Astrocyte of the cerebellum (primary cell): ENCODE measurements at places on chromosomes 7 and 10.
A peak's percentile ranks its signal among the peaks of the same experiment; 100 is the strongest.

DNA sequence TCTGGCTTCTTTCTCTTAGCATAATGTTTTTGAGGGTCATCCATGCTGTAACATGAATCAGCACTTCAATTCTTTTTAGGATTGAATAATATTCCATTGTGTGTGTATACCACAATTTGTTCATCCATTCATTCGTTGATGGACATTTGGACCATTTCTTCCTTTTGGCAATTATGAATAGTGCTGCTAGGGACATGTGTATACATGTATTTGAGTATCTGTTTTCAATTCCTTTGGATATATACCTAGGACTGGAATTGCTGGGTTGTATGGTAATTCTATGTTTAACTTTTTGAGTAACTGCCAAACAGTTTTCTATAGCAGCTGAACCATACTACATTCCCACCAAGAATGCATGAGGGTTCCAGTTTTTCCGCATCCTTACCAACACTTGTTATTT lies 39.2 kb downstream of the GBF1 start:
- DNase-seq = no peak

DNA sequence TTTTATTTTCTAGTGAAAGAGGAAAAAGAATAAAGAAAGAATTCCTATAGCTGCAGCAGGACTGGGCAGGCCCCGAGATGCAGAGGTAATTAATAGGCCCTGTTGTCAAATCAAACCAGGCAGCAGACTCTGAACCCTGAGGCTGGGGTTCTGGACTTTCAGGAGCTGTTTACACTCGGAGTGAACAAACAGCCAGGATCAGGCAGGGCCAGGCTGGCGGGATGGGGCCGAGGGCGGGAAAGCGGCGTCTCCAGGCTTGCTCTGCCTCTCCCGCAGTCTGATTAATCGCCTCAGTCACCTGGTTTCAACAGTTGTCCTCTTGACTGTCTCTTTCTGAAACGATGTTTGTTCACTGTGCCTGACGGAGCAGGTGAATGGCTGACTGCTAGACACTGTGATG lies 675.4 kb upstream of the FOXK1 start:
- no peak for DNase-seq

GRCh38 chr7:56091591-56091990 lies 1.2 kb downstream of the PHKG1 start:
- no peak for DNase-seq

DNA sequence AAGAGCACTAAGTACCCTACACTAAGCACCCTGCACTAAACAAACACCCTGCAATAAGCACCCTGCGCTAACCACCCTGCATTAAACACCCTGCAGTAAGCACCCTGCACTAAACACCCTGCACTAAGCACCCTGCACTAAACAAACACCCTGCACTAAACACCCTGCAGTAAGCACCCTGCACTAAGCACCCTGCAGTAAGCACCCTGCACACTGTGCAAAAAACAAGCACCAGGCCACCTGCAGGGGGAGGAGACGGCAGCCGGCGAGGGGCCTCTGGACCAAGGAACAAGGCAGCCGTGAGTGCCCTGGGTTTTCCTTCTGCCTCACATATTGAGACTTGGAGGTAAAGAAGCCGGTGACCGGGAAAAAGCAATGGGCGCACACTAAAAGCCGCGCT lies 30.2 kb downstream of the KNDC1 start:
- DNase-seq = no peak

DNA sequence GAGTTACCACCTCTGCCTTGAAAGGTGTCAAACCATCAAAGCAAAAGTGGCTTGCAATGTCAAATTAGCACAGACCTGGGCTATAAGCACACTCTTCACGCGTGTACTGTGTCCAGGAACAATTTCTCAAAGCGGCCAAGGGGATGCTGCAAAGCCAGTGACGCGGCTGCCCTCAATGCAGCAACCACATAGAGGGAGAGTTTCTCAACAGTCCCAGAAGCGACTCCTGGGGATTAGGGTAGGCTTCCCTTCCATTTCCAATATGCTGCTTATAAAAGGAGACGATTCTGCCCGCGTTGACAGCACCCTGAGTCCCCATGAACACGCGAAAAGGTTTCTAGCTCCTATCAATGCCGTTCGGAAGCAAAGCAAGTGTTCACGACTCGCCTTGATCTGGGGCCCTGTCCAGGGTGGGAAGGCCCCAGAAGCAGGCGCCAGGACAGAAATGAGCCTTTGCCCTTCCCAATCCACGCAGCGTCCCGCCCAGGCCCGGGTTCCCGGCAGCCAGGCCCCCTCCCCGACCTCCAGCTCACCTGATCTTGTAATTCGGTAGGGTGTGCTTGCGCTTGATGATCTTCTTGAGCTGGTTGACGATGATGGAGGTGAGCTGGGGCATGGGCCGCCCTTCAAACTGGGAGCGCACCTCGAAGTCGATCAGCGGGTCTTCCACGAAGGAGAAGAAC lies 1.3 kb downstream of the PDZD8 start:
- DNase-seq = no peak

- no peak for DNase-seq
Measured at GRCh38 chr7:38410056-38410455, 136.6 kb upstream of the TARP start.

DNA sequence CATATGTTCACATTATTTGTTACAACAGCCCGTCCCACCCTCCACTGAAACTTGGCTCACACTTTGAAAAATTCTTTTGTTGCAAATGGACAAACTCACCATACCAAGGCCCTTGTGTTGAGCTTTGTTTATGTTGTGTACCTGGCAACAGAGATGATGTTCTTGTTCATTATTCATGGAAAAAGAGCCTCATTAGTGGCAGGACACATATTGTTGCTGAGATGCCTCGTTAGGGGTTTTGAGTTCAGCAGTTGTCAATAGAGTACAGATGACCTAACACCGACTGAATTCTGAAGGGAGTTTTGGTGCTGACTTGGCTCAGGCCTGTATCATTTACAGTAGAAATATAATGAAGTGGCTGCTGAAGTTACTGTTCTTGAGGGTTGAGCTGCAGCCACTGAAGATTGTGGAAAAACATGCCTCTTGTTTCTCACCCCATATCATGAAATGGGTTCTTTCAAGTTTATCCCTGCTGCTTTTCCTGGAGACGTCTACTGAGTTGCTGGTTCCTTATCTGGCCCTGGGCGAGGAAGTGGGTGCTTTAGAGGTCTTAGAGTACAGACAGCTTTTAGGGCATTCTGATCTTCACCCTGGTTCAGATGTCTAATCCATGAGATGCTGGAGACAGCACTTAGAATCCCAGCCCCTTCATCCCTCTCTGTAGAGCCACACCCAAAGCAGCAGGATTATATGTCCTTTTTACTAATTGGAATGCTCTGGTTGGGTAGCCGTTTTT lies 149.7 kb downstream of the WNT2 start:
- DNase-seq = no peak

- no peak for DNase-seq
Measured at GRCh38 chr7:120799147-120799546, 58.8 kb downstream of the TSPAN12 start.

GRCh38 chr7:82429408-82429807 lies 14.2 kb downstream of the CACNA2D1 start:
- no peak for DNase-seq

GRCh38 chr7:142455392-142455791 lies 197.5 kb upstream of the PRSS58 start:
- DNase-seq = no peak

DNA sequence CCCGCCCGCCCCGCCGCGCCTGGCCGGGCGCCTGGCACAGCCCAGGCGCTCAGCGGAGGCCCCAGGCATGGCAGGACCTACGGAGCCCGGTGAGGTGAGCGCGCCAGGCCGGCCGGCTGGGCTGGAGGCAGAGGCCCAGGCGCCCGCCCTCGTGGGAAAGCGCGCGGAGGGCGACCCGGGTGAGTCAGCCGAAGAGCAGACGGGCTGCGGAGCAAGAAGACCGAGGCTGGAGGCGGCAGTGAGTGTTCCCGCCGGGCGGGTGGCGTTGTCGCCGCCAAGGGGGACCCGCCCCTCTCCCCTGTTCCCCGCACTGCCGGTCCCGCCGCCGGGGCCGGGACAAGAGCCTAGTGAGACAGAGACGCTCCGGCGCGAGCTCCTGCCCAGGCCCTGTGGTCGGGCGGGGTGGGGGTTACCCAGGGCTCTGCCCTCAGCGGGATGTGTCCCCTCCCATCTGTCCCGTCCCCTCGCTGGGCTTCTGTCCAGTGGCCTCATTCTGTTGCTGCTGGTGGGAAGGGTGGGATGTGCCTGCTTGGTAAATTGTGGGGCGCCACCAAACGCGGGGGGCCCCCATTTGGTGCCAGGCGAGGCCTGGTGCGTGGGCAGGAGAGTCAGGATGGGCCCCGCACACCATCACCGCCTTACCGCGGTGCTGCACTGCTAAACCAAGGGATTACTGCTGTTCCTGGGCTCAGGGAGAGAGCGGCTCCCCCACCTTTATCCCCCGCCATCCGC lies 17.0 kb upstream of the NODAL start:
- peak; percentile 27 for DNase-seq

DNA sequence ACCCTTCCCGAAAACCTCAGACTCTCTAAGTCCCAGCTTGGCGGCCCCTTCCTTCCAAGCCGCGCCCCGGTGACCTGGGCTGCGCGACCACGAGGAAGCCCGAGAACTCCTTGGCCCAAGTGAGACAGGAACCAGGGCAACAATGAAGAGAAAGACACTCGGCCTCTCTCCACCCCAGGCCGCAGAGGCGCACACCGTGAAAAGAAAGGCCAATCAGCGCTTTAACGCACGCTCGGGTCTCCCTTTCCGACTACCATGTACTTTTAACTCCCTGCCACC lies 166.4 kb upstream of the PPP1R3A start:
- no peak for DNase-seq

GRCh38 chr10:17784688-17785087 lies 24.5 kb upstream of the MRC1 start:
- DNase-seq = no peak

DNA sequence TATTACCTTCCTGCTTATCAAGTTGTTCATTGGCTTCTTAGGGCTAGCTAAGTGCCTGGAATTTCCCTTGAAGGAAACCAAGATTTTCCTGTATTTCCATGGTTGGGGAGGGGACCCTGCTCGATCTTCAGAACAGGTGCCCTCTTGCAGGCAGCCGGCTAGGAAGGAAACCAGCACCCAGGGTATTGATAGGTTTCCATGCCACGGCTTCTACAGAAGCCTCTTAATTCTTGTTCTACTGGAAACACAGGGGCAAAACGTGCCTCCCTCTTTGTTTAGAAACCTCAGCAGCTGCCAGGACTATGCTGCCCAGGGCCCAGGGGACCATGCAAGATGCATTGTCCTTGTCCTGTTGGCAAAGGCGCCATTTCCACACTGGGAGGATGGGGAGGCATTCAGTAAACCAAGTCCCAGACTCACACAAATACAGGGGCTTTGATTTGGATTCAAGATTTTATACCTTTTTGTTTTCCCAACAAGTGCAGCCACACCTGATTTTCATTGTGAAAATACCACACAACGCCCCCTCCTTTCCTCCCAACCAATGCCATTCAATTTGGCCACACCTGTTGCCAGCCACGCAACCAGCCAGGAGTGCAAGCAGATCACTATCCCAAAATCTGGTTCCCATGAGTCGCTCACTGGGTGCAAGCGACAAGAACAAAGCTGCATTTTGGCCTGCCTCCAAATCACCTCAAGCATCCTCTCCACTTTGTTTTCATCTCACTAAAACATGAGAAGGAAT lies 29.6 kb downstream of the C10orf71 start:
- no peak for DNase-seq

DNA sequence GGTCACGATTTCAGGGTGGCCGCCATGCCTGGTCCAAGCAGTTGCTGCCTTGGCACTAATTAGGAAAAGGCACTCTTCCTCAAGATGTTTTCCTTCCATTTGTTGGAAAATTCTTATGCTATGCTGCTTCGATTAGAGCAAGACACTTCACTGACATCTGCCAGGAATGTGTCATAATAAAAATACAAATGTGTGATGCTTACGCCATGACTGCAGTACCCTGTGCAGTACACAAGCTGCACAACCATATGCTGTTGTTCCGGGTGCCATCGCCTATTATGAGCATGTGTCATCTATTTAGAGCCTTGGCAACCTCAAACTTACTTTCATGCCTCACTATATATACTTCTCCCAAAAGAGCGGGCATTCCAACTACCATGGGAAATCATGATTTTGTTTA lies 14.9 kb upstream of the MPP7 start:
- DNase-seq = no peak

DNA sequence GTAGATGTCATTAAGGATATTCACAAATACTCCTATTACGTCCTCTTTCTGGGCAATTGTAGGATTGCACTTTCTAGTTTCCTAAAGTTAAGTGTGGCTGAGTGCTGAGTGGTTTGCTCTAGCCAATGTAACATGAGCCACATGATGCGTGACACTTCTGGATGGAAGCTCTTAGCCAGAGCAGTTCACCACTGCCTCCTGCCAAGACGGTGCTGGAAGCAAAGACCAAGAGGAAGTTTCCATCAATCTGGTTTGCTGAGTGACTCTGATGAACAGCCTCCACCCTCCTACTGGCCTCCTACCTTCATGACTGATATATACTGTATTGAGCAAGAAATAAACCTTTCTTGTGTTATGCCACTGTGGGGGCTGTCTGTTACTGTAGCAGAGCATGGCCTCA lies 318.1 kb downstream of the KCNMA1 start:
- DNase-seq = no peak

- DNase-seq = no peak
Measured at GRCh38 chr10:132162021-132162531, 24.7 kb upstream of the DPYSL4 start.

DNA sequence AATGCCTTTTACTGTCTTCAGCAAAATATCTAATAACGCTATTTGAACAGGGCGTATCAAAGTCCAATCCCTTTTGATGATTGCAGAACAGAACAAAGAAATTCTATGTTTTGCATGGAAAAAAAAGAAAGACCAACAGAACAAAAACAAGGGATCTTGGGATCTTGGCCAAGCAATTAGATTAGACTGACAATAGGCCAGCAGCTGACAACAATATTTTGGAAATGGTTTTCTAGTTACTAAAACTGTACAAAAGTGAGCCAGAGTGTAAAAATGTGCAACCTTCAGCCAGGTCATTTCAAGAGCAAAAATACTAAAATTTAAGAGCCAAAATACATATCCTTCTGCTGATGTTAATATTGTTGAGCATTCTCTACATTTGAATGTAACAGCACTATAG lies 716.5 kb upstream of the KCND2 start:
- DNase-seq = no peak

GRCh38 chr7:91710881-91711280 lies 169.6 kb downstream of the MTERF1 start:
- DNase-seq = no peak

DNA sequence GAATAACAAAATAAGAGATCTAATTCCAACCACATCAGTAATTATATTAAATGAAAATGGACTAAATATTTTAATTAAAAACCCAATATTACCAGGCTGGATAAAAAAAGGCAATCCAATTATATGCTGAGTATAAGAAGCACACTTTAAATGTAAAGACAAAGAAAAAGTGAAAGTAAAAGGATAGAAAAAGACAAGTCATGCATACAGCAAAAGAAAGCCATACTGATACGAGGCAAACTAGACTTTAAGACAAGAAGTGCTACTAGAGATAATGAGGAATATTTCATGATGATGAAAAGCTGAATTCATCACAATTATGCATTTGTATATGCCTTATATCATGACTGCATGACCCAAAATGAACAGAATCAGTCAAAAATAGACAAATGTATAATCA lies 628.6 kb downstream of the PHTF2 start:
- no peak for DNase-seq
